ENCODE measurements at places on chromosomes 3 and 15. TPM values are rescaled to one million over a fixed set of nuclear protein-coding genes. Genes with fewer than 3 reads are reported as not detected.

- DNase-seq, result no peak
Observed at GRCh38 chr3:167754049-167754448, 18.5 kb downstream of the SERPINI1 start.

DNA sequence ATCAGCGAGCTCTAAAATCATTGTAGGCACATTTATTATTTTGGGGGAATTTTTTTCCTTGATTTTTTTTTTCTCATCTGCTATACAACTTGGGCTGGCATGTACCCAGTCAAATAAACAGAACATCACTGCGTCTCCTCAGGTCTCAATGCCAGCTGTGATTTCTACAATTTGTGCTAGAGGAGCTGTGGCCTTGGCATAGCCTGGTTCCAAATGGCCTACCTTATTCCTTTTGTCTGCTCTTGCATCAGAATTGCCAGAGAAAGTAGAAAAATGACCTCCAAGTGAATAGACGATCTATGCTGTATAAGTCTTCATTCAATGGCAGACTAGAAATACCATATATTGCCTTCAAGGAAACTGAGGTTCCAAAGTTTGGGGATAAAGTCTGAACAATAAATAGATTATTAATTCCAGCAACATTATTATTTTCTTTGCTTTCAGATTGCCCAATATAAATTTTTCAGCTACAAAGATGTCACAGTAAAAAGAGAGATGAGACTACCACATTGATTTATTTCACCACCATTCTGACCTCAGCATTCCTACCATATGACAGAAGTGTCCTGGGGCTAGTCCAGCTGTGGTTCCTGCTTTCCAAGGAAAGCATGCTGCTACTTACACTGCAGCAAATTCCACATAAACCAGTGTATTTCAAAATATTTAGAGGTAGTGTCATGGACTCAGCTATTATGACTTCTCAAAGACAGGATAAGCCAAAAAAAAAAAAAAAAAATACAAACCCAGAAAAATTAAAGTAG is 493.9 kb upstream of the ZNF385D start:
- DNase-seq, result no peak

GRCh38 chr3:153963012-153963411 is 158.2 kb upstream of the ARHGEF26 start:
- no peak for DNase-seq

GRCh38 chr15:44340410-44340809 is 51.9 kb downstream of the GOLM2 start:
- no peak for DNase-seq

GRCh38 chr15:98969126-98969735 is 38.4 kb downstream of the PGPEP1L start:
- no peak for DNase-seq

- DNase-seq, result no peak
Observed at GRCh38 chr15:74454764-74455500, 6.0 kb downstream of the UBL7 start.

GRCh38 chr15:93250950-93251349 is 161.9 kb upstream of the RGMA start:
- no peak for DNase-seq

DNA sequence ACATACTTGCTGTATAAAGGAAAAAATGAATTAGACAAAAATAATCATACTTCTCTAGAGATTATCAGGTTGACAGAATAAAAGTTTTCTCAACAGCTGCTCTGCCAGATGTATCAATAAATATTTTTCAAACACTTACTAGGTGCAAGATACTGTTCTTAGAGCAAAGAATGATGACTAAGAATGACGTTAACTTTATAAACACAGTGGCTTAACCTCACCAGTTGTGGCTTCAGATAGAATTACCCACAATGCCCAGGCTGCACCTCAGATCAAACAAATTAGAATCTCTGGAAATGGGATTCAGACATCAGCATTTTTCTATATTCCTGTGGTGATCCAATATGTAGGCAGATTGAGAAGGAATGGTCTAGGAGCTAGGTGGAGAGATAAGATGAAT is 422.4 kb upstream of the ATP11B start:
- DNase-seq, result no peak

GRCh38 chr3:53216723-53217122 is 39.1 kb downstream of the TKT start:
- DNase-seq, result no peak

GRCh38 chr15:85280203-85280602 is 100.2 kb upstream of the AKAP13 start:
- no peak for DNase-seq

DNA sequence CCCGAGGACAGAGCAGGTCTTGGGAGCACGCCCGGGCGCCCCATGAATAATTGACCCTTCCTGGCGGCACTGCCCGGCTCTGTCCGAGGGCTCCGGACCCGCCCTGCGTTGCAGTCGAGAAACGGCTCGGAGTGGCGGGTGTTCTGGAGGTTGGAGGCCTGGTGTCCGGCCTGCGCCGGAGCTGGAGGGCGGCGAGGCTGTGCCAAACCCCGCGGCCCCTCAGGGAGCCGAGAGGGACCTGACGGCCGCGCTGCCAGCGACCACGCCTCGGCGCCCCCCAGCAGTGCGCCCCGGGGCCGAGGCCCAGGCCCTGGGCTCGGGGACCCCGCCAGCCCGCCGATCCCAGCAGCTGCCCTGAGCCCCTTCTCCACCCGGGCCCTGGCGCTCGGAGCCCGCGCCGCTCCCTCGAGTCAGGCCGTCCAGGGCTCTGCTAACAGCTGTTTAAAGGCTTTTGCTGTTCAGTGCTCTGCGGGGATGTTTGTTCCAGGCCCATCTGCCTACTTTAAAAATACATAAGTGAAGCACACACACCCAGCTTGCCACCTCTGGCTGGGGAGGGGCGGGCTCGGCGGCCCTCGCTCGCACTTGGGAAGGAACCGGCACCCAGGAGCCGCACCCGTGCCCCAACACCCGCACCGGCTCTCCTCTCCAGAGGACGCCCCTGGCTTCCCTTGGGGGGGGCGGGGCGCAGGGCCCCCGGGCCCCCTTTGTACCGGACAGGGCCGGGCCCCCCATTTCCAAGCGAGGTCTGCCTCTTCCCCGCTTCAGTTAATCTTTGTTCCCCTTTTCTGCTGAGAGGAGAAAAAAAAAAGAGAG is 730 bp upstream of the ZNF710 start:
- DNase-seq, result no peak

- peak; percentile 55 for DNase-seq
Observed at GRCh38 chr15:31236184-31237042, 90.2 kb upstream of the KLF13 start.

DNA sequence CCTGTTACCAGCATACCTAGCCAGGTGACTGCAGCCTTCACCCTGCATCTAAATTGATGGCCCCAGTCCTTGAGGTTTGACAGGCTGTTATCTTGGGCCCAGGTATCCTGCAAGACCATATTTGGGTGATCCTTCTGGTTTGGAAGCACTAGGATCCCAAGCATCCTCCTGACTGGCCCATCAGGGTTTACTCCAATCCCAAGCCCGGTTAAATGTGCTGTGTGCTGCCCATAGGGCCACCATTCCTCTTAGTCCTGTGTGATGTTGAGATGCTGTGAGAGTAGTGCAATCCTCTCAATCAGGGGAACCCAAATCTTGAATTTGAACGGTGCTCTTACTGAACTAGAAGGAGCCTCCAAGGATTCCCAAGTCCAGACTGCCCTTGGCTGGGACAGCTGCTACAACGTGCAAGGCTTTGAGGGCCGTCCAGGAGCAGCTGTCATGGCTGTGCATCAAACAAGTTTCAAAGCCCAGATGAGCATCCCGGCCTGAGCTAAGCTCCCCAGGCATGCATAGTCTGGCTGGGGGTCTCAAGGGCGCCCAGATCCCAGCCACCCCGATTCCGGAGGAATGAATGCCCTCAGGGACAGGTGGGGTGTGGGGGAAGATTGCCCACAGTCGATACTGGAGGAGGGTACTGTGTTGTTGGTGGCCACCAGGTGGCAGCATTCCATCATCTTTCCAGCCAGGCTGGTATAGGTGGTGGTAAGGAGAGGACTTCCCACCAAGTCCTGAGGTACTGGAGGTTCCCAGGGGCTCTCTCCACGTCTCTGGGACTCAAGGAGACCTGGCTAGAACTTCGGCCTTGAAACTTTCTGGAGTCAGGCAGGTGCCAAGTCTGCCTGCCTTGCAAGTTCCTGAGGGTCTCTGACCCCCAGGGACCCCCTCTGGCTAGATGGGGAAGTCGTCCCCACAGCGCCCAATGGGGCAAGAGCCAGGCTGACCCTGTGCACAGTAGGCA is 32.6 kb downstream of the RBM5 start:
- DNase-seq, result no peak

DNA sequence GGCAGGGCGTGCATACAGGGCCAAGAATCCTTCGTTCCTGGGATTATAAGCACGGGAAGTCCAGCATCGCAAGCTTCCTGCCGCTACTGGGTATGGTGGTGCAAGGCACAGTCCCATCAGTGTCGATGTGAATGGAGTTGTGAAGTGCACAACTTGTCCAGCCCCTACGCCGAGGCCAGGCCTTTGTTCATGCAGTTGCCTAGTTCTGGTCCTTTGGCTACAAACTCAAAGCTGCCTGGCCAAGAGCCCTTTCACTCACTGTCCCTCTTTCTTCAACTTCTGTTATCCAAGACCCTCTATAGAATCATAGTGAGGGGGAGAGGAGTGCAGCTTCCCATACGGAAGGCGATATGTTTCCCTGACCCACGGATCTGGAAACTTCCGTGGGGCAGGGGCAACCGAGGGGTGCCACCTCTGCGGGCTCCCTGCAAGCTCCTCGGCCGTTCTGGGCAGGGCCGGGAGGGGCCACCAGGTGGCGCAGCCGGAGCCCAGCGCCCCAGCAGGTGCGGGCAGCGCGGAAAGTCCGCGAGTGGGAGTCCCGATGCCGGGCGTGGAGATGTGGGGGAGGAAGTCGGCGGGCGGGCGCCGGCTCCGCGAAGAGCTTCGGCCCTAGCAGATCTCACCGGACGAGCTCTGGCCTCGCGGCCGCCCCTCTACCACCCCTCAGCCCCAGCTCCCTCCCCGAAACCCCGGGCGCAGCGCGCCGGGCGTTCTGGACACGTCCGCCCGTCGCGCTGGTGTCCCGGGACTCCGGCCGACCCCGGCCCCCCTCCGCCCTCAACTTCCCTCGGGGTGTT is 693 bp downstream of the RASGRP1 start:
- DNase-seq, result no peak

DNA sequence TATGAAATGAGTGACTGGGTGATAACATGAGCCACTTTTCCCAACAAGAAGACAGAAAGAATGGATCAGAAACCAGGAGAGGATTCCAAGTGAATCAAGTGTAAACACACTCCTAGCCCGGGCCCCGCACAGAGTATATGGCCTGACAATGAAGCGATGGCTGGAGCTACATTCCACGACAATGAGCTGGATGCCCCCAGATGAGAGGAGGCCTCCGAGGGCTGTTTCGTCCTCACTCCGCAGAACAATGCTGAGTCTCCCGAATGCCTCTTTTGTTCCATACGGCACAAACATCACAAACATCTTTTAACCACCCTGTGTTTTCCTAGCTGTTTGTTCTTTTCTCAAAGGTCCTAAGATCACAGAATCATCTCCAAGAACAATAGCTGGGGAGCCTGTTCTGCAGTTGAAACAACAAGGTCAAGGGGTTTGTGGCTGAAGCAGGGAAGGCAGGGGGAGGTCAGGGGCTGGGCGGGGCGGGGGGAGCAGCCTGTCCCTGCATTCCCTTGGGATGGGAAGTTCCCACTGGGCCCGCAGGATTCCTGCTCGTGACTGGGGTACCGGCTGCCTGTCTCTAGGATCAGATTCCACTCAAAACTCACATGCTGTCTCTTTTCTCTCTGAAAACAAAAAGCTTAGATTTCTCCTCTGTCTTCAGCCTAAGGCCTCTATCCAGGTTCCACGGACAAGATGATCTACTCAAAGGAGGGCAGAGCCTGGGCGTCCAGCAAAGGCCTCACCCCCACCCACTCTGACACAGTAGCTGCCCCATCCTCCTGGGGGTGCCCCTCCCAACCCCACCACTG is 151.3 kb downstream of the XXYLT1 start:
- DNase-seq, result no peak

The ROBO2 gene
- polyA plus RNA-seq, result 1.4 TPM

The DPH6 gene
- polyA plus RNA-seq, result 7.7 TPM

The ANKRD63 gene
- polyA plus RNA-seq, result not detected

The CCDC191 gene
- polyA plus RNA-seq, result 3.1 TPM

The WDR93 gene
- 0.16 TPM for polyA plus RNA-seq

The LMAN1L gene
- polyA plus RNA-seq, result 0.33 TPM

All from urinary bladder (tissue), 4 donors.